Activated CD4-positive, alpha-beta T cell treated with anti-CD3 and anti-CD28 coated beads for 48 hours (primary cell): ENCODE measurements at places on chromosomes 3 and 15.

- no peak for DNase-seq
Measured at GRCh38 chr15:73069109-73069508, 16.8 kb downstream of the NEO1 start.

- no peak for DNase-seq
Measured at GRCh38 chr3:126287171-126287535, 70.1 kb downstream of the KLF15 start.

GRCh38 chr3:40078590-40078989 is 230.9 kb upstream of the EIF1B start:
- no peak for DNase-seq

- peak; percentile 4 for DNase-seq
Measured at GRCh38 chr15:56732135-56732885, 999 bp downstream of the ZNF280D start.

DNA sequence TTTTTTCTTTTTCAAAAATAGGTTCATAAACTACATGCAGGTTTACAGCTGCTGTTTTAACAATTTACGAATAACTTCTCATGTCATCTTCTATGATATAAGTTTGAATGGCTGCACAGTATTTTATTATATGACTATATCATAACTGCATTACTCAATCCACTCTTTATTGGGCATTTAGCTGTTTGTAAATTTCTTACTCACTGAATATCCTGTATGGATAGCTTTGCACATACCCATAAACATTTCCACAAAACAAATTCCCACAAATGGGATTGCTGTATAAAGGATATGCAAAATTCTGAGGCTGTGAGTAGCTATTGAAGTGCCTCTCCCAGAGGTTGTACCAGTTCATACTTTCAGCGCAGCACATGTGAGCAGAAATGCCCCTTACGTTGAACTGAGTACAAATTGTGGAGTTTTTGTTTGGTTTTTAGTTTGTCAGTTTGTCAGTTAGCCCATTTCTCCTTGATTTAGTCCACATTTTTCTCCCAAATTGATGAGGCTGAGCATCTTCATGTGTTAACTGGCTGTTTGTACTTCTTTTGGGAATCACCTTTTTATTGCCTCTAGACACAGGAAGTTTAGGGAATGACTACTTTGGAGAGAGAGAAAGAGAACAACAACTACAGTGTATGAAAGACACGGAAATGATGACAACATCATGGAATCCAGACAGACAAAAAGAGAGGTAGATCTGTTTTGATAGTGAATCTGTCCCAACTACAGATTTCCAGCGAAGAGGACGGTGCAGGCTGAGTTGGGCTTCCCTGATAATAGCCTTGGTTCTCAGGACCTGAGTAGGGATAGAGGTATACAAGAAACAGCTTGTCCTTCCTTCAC is 24.8 kb downstream of the TTC23 start:
- no peak for DNase-seq
